Gastroesophageal sphincter (tissue), 4 donors: ENCODE measurements at places on chromosomes 13 and 19.

DNA sequence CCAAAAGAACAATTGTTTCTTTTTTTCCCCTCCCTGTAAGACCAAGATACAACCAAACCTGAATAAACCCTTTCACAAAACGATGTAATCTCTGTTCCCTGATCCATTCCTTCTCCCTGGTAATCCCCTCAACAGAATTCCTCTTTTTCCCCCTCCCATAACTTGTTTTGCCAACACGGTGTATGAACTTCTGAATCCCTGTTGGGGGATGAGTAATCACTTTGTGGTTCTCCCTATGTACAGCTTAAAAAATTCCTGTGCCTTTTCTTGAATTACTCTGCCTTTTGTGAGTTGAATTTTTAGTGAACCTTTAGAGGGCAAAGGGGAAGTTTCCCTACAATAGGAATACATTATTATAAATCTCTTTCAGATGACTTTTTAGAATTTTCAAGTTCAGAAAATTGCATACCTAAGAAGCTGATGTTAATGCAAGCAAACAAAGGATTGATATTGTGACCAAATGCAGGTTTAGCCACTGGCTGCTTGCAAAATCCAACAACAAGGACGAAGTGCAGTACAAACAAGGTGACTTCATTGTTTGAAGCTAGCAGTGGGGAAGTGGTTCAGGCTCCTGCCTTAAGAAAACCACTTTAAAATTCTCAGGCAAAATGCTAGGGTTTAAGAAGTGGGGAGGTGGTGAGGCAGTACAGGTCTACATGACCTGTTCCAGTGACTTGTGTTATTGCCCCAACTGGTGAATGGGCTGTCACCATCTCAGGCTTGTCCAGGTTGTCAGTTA lies 15.0 kb upstream of the EPSTI1 start:
- ATAC-seq, result no peak

DNA sequence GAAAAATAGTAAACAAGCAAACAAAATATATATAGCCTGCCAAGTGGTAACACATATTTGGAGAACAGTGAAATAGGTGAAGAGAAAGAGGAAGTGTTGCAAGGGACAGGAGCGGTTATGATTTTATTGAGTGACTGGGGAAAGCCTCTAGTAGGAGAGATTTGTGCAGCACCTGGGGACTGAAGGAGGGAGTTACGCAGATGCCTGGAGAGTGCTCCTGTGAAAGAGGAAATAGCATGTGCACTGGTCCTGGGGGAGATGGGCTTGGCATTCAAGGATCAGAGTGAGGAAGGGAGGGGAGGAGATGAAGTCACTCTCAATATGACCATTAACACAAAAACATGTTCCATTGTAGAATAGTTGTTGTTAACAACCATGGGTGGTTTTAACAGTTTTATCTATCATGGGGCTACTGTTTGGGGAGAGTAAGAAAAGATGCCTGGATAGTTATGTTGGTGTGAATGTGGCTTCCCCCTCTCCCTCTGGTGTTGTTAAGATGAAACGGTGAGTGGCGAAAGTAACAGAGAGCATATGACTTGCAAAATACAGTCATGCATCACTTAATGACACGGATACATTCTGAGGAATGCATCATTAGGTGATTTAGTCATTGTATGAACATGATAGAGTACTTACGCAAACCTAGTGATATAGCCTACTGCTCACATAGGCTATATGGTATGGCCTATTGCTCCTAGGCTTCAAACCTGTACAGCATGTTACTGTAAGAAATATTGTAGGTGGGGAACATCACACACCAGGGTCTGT lies 251.7 kb upstream of the ARGLU1 start:
- no peak for ATAC-seq

DNA sequence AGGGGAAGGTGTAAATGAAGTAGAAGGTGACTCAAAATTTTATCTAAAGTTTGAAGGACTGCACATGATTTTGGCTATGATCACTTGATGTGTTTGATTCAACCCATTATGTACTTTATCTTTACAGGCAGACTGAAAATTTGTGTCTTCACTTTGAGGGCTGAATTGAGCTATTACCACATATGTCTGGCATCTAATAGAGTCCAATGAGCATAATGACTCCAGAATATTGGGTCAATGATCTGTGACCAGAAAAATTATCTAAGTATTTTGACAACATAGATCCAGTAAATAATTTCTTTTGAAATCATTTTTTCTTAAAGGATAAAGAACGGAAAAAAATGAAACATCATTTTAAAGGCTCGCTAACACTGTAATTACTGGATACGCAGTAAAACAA lies 2810.0 kb downstream of the PCDH9 start:
- no peak for ATAC-seq

DNA sequence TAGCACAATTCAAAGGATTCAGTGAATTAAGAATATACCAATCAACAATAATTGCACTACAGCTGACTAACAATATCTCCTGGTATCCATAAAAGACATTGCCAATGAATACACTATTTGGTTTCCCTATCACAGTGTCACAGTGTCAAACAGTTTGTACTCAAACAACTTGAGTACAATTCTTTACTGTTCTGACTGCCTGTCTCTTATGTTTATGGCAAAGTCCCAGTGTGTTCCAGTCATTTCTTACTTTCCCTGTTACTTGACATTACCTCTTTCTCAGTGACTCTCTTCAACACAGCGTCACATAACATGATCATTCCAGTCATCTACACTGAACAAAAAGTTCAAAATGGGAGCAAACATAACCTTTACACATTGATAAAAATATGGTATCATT lies 21.2 kb upstream of the RNASEH2B start:
- ATAC-seq, result no peak

- ATAC-seq, result no peak
Observed at GRCh38 chr19:10554760-10555609, 10.8 kb downstream of the KRI1 start.

GRCh38 chr19:18481505-18482222 lies 40.2 kb downstream of the ELL start:
- ATAC-seq, result no peak

DNA sequence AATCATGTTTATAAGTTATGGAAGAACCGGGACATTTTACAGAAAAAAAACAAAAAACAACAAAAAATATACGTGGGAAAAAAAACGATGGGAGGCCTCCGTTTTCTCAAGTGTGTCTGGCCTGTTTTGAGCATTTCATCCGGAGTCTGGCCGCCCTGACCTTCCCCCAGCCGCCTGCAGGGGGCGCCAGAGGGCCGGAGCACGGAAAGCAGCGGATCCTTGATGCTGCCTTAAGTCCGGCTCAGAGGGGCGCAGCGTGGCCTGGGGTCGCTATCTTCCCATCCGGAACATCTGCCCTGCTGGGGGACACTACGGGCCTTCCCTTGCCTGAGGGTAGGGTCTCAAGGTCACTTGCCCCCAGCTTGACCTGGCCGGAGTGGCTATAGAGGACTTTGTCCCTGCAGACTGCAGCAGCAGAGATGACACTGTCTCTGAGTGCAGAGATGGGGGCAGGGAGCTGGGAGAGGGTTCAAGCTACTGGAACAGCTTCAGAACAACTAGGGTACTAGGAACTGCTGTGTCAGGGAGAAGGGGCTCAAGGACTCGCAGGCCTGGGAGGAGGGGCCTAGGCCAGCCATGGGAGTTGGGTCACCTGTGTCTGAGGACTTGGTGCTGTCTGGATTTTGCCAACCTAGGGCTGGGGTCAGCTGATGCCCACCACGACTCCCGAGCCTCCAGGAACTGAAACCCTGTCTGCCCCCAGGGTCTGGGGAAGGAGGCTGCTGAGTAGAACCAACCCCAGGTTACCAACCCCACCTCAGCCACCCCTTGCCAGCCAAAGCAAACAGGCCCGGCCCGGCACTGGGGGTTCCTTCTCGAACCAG lies 1.8 kb upstream of the APOE start:
- peak; percentile 69 for ATAC-seq

GRCh38 chr13:100648354-100648753 lies 26.2 kb downstream of the TMTC4 start:
- ATAC-seq, result no peak

- ATAC-seq, result no peak
Observed at GRCh38 chr19:38243279-38243673, 12.9 kb downstream of the PPP1R14A start.

DNA sequence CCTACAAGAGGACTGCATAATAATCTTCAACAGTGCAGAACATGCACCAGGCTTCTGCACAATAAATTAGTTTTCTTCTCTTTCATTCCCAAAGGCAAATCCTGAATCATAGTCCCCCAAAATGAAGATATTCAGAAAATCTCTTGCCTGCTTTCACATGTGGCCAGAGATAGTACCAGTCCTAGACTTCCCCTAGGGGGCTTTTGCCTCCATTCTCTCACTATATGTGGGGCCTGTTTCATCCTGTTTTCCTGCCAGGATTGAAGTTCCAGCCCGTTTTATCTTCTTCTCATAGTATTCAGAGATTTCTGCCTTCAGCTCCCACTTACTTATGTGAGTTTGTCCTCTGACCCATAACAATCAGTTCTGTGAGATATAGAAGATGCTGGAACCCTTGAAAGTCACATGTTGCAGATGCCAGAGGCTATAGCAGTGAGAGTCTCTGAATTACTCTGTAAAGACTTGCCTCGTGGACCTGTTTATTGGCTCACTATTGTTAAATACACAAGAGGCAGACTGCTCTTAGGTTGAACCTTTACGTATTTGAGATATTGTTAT lies 421.9 kb upstream of the PCDH9 start:
- ATAC-seq, result no peak

DNA sequence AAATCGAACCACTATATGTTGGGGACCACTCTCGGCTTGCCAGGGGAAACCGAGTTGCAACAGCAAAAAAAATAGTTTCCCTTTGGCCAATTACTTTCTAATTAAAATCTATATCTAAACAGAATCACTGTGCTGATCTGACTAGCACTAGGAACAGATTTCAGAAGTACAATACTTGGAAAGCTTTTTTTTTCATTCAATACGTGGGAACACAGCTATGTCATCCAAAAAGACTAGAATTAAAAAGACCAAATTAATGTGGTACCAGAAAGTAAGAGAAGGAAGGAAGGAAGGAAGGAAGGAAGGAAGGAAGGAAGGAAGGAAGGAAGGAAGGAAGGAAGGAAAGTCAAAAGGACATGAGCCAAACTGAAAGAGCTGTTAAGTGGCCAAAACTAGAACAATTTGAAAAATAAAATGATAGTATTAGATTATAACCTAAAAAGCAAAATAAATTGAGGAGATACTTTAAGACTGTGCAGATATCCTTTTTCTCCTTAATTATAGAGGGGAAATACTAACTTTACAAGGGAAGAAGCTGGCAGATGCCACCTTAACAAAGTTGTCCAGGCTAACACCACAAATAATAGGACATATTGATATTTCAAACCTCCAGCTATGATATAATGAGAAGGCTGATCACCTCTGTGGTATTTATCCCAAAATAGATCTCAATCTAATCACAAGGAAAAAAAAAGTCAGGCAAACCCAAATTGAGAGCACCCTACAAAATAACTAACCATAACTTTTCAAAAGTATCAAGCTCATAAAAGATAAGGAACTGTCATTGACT lies 63.9 kb downstream of the DIAPH3 start:
- no peak for ATAC-seq

GRCh38 chr13:73466561-73466960 lies 407.8 kb downstream of the KLF5 start:
- ATAC-seq, result no peak

DNA sequence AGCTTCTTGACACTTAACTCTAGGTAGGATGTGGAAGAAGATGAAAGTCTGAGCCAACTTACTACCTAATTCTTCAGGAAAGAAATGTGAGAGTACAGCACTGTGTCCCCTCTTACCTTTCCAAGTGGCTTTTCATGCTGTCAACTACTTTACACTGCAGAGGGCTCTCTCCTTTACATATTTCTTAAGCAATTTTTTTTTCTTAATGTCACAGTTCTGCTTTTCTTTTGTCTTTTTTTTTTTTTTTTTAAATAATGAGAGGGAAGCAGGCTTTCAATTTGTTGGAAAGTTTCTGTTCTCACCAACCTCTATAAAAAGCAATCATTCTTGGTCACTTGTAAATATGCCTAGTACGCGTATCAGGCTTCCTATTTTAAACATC lies 212.7 kb upstream of the MIR17HG start:
- no peak for ATAC-seq

DNA sequence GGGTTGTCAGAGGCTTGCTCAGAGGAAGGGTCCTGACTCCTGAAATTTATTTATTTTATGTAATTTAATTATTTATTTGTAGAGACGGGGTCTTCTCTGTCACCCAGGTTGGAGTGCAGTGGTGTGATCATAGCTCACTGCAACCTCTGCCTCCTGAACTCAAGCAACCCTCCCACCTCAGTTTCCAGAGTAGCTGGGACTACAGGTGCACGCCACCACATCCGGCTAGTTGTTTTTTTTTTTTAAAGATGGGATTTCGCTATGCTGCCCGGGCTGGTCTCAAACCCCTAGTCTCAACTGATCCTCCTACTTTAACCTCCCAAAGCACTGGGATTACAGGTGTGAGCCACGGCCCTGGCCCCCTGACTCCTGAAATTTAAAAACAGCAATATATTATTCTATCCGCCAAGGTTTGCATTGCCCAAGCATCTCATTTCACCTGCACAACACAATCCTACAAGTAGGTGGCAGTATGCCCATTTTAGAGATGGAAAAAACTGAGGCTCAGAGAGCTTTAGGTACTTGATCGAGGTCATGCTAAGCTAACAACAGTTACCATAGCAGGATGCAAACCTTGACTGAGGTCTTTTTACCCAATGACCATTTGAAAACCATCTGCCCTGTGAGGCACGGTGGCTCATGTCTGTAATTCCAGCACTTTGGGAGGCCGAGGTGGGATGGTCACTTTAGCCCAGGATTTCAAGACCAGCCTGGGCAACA lies 18.1 kb downstream of the ARHGEF18 start:
- ATAC-seq, result no peak
